ENCODE measurements at places on chromosomes 7 and 10.

DNA sequence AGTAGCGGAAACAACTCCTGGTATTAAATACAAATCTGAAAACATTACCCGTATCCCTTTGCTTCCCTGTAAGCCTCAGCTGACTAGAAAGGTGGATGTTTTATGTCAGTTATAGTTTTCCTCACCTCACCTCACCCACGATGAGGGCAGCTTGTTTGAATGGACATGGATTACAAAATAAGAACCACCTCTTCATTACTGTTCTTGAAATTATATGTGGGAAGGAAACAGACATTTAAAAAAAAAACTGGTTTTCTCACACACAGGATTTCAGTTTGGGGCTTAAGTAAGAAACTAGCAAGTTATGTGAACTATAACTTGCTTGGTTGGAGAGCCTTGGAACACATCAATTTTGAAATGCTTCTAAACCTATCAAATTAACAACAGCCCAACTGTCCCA, 232.9 kb upstream of the CCDC6 start:
- DNase-seq = no peak

GRCh38 chr7:69109246-69109645, 489.0 kb upstream of the AUTS2 start:
- no peak for DNase-seq

DNA sequence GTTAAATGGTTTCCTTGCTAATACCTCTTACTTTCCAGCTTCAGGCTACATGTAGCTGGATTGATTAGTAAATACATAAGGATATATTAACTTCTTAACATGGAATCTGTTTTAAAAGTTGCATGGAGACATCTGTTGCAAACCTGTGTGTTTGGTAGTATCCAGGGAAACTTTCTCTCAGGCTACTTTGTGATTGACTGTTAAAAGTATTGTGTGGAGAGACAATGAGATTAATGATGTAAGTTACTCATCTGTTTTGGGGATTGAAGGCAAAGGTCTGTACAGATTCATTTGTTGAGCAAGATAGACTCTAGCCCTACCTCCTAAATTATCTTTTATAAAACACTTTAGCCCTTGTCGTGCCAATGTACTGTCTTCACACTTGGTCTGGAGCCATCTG, 6.6 kb downstream of the CREB5 start:
- no peak for DNase-seq

DNA sequence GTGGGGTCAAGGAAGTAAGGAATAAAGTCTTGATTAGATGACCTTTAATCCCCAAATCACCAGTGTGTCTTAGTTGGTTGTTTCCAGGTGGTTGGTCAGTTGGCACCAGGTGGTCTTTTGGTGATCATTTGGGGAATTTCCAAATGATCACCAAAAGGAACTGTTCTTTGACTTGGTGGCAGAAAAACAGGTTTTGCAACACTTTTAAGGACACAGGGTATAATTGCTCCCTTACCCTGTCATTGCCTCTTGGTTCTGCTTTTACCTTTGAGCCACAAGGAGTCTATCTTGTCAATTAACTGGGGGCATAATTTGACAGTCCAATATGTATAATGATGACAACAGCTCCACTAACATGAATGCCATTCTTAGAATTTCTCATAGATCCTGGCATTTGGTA, 104.2 kb downstream of the ADK start:
- DNase-seq = no peak

- no peak for DNase-seq
These were observed 35.8 kb upstream of the PLPP4 start for GRCh38 chr10:120421250-120421649.

- DNase-seq = no peak
These were observed 573 bp upstream of the IDI1 start for GRCh38 chr10:1049425-1049958.

GRCh38 chr7:36002900-36003299, 150.2 kb upstream of the EEPD1 start:
- DNase-seq = no peak

DNA sequence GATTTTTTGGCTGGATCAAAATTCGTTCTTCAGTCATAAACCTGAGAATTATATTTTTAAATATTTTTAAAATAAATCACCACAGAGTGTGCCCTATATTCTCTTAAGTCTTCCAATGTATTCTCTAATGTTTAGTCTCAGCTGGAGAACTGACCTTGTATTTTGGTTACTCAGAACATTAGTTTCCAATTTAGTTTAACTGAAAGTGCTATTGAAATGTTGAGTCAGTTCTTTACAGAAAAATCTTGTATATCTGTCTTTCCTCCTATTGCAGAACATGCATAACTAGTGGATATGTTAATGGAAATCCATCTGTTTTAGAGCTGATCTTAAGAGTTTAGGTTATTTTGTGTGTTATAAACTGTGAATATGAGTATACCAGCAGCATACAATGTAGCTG, 422.7 kb upstream of the IGFBP3 start:
- no peak for DNase-seq

GRCh38 chr10:84901885-84902284, 573.5 kb downstream of the CCSER2 start:
- no peak for DNase-seq

GRCh38 chr7:106100863-106101629, 11.1 kb downstream of the SYPL1 start:
- no peak for DNase-seq

- DNase-seq = no peak
These were observed 71.7 kb downstream of the TEX36 start for GRCh38 chr10:125611216-125611615.

DNA sequence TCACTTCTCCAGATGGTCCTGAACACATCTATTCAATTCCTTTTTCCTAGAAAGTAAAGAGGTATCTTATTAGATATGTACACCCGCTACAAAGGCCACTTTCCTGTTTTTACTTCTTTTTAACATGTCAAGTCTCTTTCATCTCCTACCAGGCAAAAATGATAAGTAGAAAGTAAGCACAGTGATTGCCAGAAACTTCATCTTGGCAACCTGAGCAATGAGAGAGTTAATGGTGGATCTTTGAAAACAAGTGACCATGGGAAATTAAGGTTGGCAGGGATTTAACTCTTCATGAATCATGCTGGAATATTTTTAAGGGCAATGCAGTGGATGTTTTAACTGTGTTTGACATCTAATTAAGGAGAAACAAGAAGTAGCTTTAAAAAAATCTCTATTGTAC, 2.7 kb downstream of the SEMA3A start:
- DNase-seq = no peak

- DNase-seq = no peak
These were observed 129.2 kb downstream of the BBS9 start for GRCh38 chr7:33258491-33258951.

- DNase-seq = no peak
These were observed 37.8 kb upstream of the MMD2 start for GRCh38 chr7:4996696-4997222.

- DNase-seq = no peak
These were observed at the start of gene CPXM2 for GRCh38 chr10:123891144-123892071. Gene CPXM2, minus strand, starts transcription at chr10:123891807. Its CDS starts 148 bp downstream, at chr10:123891659.

DNA sequence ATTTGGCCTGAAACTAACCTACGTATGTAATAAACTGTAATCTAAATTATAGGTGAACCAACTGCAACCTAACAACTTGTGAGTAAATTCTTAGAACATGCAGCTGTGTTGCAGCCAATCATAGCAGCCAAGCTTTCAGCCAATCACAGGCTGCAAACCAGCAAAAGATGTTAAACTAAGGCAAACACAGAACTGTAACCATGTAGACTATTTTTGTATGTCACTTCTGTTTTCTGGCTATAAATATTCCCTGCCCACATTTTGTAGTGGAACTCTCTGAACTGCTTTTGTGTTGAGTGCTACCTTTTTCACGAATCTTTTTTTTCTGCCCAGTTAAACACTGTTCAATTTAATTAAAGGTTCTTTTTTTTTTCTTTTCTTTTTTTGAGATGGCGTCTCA, 28.2 kb upstream of the ZPBP start:
- no peak for DNase-seq

DNA sequence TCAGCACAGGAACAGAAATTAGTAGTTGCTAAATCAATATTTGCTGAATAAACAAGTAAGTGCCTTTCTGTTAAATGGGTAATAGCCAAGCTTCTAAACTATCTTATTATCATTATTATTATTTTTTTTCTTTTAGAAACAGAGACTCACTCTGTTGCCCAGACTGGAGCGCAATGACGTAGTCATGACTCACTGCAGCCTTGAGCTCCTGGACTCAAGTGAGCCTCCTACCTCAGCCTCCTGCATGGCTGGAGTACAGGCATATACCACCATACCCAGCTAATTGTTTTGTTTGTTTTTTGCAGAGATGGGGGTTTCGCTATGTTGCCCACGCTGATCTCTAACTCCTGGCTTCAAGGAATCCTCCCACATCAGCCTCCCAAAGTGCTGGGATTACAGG, 12.3 kb upstream of the ELN start:
- DNase-seq = no peak

DNA sequence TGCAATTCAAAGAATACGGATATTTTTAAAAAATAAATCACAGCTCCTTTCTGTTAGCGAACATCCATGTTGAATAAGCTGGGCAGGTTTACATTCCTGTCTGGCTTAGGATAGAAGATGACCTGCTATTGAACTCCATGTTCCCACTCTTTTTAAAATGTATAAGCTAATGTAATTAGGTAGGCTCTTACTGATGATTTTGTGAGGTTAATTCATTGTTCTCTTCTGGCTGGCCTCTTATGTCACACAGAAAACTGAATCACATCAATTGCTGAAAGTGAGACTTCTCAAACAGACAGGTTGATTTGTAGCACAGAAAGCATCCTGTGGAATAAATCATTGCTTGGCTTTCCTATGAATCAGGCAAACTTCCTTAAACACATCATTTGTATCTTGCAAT, 24.2 kb downstream of the HGF start:
- no peak for DNase-seq

DNA sequence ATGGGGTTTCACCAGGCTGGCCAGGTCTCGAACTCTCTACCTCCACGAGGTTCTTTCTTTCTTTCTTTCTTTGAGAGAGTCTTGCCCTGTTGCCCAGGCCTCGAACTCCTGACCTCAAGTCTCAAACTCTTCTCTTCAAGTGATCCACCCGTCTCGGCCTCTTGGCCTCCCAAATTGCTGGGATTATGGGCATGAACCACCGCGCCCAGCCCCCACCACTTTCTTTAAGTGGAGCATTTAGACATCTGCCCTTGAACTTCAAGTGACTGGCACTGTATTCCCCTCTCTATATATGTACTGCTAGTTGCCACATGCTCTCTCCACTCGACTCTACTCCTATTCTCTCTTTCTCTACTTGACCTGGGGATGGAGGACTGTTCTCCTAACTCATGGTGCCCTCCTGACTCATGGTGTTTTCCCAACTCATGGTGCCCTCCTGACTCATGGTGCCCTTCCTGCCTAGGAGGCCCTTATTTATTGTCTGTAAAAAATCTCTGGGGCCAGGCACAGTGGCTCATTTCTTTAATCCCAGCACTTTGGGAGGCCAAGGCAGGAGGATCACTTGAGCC, 19.3 kb upstream of the ACHE start:
- DNase-seq = peak; percentile 26

DNA sequence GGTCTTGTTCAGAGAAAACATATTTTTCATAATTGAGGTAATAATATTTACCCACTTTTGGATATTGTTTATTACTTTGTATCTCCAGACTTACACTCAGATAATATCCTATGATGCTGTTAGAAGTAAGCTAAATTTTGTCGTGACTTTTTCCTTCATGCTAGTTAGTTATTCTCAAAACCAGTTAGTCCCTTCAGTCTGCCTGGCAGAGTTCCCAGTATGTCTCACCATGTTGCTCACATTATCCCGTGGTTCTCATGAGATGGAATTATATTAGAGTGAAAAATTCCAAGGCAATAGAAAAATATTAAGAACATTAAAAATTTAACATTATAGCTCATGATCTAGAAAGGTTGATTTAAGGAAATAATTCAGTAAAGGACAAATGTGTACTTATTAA, 81.5 kb upstream of the SMIM30 start:
- DNase-seq = no peak

GRCh38 chr7:141534757-141535737, 16.2 kb upstream of the AGK start:
- no peak for DNase-seq

GRCh38 chr10:32548208-32548607, 102.3 kb downstream of the CCDC7 start:
- no peak for DNase-seq

DNA sequence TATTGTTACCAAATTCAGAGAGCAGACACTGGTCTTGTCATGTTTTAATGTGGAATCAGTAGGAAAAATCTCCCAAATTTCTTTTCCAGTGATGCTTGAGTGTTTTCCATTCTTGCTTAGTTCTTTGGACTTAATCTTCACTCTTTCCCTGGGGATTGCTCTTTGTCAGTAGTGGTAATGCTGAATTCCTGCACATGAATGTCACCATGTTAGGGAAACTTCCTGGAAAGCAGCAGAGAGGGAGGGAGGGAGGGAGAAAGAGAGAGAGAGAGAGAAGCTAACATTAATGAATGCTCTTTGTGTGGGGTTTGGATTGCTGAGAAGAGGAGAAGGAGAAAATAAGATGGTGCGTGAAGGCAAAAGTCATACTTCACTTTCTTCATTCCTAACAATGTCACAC, 295.3 kb upstream of the COBL start:
- no peak for DNase-seq

DNA sequence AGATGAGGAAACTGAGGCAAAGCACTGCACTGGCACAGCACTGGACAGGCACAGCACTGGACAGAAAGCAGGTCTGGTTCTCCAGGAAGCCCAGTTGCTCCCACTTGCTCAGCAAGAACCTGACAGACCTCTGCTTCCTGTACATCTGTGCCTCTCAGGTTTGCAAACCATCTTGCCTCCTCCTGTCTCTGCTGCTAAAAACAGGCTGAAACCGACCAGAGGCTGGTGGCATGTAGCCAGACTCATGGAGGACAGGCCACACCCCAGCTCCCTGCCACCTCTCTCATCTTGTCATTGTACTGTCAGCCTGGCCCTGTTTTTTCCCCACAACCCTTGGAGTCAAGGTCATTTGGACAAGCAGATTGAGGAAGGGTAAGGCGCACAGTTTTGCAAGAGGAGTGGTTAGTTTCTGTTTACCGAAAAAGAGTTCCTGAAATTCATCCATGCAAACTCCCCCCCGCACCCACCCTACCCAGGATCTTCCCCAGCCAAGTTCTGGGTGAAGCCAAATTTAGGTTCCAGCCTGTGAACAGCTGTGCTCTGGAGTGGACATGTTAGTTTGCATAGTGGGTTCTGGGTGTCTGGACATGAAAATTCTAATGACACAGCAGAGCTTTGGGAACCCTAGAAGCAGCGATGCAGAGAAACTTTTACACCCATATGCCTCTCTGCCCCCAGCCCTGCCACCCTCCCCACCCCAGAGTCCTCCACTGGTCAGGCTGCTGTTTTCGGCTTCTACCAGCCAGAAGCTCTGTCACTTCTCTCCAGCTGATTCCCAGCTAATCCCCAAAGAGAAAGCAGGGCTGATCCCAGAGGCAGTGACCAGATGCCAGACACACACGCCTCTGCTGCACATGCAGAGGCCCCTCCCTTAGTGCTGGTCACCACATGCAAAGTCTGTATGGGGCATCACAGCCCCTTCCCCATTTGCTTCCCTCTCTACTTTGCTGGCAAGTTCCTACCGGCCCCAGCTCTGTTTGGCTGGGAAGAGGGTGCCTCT, 8.5 kb upstream of the C10orf105 start:
- peak; percentile 89 for DNase-seq

- no peak for DNase-seq
These were observed 113.8 kb upstream of the EGFR start for GRCh38 chr7:54904986-54905385.

- DNase-seq = no peak
These were observed 28.9 kb downstream of the ZNF25 start for GRCh38 chr10:37947526-37947925.
